NB4 (cell line): ENCODE measurements at places on chromosomes 3 and 15.

GRCh38 chr3:71225002-71225684, 358.4 kb downstream of the FOXP1 start:
- DNase-seq, result no peak

DNA sequence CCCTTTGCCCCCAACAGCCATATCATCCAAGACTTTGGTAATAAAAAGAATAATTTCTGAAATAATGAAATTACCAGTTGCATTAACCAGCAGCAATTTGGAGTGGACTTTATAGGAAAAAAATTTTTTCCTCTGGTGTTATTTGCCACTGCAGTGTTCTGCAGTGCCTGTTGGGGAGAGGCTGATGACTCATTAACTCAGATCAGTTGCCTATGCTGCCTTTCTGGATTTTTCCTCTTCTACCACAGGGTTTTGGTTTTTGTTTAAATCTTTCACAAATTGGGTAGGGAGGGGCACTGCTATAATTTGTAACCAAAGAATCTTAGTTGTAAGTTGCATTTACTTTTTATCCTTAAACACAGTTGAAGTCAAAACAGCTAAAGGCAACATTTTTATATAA, 22.7 kb downstream of the ATP6V1A start:
- DNase-seq, result peak; percentile 20

GRCh38 chr3:98977520-98977919, 76.0 kb upstream of the DCBLD2 start:
- no peak for DNase-seq

DNA sequence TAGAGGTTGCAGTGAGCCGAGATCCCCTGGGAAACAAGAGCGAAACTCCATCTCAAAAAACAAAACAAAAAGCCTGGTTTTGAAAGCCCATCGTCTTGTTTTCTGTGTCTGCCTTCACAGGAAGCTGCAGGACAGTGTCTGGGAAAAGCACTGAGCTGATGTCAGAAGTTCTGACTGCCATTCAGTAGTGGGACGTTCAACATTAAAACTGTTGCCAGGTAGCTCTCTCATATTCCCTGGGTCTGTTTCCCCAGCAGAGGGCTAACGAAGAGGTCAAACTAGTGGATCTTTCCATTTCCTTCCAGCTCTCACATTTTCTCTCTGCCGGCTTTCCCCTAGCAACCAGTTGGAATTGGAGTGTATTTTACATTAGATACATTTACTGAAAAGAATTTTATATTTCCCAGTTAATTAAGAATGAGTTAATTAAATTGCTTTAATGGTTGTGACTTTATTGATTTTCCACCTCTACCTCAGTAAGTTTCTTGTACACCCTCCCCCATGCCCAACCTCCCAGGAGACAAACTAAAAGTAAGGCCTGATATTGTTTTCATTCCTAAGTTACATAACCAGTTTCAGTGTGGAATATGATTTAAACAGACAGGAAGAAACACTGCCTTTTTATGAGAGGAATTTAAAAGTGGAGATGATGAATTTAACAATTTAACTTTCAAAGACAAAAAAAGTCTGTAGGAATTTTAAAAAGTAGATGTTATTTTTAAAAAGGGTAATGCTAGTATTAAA, 29.9 kb downstream of the RCN2 start:
- DNase-seq, result no peak

DNA sequence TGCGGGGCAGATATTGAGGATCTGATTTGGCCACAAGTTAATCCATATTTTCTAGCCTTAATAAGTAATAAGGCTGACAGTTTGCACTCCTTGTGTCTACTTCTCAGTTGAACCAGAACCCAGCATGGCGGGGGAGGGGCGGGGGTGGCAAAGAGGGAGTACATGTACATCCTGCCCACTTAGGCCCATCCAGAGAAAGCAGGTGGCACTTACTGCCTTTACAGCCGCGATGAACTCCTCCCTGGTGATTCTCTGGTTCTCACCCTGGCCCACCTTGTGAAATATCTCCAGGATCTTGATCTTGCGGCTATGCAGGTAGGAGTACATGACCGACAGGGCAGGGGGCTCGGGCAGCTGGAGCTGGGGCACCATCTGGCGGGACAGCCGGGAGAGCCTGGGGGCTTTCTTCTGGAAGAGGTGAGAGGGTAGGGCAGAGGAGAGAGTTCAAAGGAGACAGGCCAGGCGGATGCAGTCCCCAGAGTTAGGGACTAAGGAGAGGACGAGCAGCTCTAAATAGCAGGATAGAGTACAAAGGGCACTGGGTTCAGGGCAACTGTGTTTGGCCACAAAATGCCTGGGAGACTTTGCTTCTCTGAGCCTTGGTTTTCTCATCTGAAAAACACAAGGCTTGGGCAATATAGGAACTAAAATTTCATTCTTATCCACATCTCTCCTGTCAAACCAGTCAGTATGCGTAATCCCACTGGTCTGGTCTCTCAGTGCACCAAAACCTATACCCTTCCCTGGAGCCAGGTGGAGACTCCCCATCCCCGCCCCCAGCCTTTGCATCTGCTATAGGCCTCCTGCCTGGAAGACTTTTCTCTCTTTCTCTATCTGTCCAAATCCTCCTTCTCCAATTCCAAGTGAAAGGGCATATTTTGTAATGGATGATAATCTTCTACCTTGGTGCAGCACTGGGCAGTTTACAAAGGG, 10.1 kb downstream of the EFCAB12 start:
- DNase-seq, result no peak

DNA sequence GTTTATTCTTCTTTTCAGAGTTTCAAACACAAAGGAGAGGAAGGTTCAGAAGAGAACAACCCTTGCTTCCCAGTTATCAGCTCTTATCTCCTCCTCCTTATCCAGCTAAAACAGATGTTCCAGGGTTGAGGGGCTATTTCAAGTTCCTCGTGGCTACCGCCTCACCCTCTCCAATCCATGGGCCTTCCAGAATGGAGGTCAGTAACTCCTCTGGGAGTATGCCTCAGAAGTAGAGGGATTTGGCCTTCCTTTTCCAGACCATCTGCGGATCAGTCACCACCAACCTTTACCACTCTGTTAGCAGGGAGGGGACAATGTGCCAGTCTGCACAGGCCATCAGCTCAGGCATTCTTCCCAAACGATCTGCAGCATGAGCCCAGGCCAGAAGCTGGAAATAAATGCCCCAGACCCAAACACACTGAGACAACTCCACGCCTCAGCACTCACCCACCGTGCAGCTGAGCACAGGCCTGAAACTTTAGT, 14.8 kb downstream of the HTR3C start:
- DNase-seq, result no peak

GRCh38 chr15:92167451-92167850, 226.2 kb upstream of the ST8SIA2 start:
- DNase-seq, result no peak

- DNase-seq, result no peak
Measured at GRCh38 chr3:139346771-139347170, 3.0 kb downstream of the MRPS22 start.

- no peak for DNase-seq
Measured at GRCh38 chr3:62084558-62084957, 288.8 kb downstream of the FEZF2 start.

- no peak for DNase-seq
Measured at GRCh38 chr15:77497942-77498361, 77.3 kb downstream of the HMG20A start.

GRCh38 chr3:111714305-111714704, 119.2 kb upstream of the ZBED2 start:
- peak; percentile 22 for DNase-seq

- DNase-seq, result no peak
Measured at GRCh38 chr15:97989299-97989698, 28.8 kb downstream of the ARRDC4 start.

- DNase-seq, result no peak
Measured at GRCh38 chr3:166114448-166114847, 277.2 kb upstream of the BCHE start.

DNA sequence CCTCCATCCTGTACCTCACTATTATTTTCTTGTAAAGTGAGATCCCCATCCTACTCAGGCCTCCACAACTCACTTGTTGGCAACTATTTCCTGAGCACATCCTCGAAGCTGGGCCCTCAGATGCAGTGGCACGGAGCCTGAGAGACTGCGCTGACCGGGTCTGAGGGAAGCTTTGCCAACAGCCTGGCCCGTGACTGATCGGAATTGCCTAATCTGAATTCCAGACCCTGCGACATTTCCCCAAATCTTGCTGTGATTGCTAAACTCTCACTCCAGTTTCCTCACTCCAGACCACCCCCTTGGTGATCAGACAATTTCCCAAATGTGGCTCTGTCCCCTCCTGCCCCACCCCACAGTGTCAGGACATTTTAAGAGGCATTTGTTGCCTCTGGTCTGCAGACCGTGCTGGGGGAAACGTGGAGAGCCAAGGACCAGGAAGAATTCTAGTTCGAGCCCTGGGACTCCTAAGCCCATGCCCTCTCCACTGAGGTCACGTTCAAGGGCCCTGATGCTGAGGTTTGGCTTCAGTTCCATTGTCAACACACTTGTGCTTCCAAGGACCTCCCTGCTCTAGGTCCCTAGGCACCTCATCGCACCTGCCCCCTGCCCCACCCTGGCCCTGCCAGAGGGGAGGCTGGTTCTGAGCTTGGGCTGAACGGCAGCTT, 22.8 kb downstream of the KLHL25 start:
- DNase-seq, result no peak

DNA sequence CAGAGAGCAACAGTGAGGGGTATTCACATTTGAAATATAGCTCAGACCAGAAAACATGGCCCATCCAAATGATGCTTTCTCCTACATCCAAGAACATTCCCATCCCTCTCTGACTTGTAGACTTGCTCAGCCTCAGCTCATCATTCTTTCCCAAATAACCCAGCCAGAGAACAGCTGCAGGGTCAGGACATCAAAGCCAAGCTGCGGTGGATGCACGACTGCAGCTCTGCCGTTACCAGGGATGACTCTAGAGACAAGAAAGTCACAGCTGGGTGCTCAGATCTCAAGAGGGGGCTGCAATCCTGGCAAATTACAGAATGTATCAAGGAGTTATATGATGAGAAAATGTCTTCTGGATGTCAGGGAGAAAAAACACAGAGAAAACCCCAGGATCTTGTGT, 944.3 kb downstream of the NTRK3 start:
- no peak for DNase-seq

DNA sequence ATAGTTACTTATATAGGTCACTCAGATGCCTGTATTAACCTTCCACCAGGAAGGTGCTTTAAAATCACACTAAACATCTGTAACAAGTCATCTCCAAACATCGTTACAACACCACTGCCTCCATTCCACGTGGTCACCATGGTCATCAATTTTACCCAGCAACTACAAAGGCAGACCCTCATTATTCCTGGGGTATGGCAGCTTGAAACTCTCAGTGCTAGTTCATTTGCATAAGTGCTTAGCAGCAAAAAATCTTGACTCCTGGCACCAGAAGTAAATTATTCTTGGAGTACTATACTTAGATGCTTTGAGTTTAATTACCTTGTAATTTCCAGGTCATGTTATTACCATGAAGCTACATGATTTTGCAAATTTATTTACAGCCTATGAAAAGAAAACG, 250.6 kb downstream of the KBTBD8 start:
- no peak for DNase-seq

GRCh38 chr15:92324101-92324963, 69.3 kb upstream of the ST8SIA2 start:
- no peak for DNase-seq

DNA sequence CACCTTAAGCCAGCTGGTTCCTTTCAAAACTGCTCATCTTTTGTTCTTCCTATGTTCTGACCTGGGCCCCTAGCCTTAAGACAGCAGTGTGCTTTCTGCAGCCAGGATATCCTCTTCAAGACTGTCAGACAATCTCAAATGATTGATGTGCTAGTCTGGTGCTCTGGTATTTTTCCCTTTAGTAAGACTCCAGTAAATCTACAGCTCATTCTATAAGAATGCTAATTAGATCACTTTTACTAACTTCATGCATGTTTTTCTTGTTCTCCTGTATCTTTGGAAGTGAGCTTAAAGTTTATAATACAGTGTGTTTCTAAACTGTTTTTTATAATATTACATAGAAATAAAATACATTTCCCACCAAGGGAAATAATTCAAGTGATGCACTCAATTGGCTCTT, 220.9 kb upstream of the NANOGP8 start:
- no peak for DNase-seq

- peak; percentile 97 for DNase-seq
Measured at GRCh38 chr3:105367406-105368213, 901 bp downstream of the ALCAM start.

GRCh38 chr3:116905794-116906193, 196.2 kb downstream of the TUSC7 start:
- DNase-seq, result no peak

- DNase-seq, result no peak
Measured at GRCh38 chr3:66039590-66039887, 821 bp upstream of the MAGI1 start.

DNA sequence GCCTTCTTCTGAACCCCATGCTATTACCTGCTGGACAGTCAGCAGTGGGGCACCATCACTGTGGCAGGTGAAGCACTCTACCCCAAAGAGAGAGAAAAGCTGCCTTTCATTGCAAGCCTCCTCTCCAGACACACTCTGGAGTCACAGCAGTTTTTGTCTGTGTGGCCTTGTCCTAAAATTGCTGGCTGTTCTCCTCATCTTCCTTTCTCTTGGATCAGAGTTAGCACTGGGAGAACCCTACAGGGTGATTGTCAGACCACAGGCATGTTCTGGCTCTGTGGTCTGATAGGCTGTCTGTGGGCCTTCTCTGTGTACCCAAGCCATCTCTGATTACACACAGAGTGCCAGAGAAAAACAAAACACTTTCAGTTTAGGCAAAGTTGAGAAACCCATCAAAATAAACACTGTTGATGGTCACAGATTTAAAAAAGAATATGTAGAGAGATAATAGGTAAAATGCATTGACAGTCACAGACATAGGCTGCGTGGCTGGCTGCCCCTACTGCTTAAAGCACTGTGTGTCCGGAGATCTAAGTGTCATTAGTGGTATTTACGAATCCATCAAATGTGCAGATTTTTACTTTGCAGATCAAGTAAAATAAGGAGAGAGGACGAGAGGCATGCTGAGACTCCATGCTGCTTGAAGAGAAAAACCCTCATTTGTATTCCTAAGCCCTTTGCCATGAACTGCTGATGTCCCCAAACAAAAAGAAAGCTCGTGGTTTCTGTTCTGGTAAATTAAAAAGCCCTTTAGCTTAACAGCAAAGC, 689.9 kb downstream of the TUSC7 start:
- DNase-seq, result no peak

- no peak for DNase-seq
Measured at GRCh38 chr3:109114746-109115145, 3.2 kb downstream of the MORC1 start.

- no peak for DNase-seq
Measured at GRCh38 chr15:22796079-22796478, 9.6 kb downstream of the NIPA1 start.

DNA sequence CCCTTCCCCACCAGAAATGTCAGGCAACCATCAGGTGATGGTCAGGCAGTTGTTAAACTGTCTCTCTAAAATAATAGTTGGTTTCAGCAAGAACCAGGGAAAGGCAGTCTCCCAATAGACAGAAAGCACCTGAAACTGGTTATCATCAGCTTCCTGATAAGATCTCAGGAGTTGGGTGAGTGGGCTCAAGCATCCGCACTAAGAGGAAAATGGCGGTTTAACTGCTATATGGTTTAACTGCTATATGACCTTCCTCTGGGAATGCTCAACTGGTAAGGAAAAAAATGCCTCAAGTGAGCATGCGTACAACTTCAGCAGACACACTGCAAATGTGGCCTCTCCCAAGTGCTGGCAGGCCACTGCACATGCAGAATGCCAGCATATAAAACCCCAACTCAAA, 240.8 kb upstream of the CMC1 start:
- no peak for DNase-seq
